ENCODE measurements at places on chromosomes 2 and 18.

DNA sequence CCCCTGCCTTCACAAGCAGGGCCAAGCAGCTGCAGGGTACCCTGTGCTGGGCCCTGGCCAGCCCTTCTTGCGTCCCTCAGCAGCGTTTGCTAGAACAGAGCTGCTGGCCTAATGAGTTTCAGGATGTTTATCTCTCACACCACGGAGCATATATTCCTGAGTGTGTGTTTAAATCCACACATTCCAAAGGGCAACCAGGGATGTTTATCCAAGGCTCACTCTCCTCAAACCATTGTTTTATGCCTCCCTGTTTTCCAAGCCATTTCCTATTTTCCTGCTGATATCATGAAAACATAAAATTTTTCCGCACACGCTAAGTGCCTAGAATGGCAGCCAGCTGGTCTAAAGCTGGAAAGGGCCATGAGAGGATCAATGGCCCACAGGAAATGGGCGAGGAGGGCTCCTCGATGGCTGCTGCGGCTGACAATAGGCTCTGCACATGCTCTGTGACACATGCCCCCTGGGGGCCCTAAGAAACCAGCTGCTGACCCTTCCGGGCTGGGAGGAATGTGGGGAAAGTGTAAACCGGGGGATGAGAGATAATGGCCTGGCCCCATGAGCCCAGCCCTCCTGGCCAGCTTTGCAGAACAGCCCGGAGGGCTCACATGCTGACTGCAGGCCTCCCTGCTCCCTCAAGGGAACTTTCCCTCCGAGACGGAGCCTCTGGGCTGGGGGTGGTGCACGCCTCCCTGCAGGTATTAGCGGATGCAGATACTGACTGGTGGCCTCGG lies 194.0 kb downstream of the NDUFA10 start:
- DNase-seq: no peak

DNA sequence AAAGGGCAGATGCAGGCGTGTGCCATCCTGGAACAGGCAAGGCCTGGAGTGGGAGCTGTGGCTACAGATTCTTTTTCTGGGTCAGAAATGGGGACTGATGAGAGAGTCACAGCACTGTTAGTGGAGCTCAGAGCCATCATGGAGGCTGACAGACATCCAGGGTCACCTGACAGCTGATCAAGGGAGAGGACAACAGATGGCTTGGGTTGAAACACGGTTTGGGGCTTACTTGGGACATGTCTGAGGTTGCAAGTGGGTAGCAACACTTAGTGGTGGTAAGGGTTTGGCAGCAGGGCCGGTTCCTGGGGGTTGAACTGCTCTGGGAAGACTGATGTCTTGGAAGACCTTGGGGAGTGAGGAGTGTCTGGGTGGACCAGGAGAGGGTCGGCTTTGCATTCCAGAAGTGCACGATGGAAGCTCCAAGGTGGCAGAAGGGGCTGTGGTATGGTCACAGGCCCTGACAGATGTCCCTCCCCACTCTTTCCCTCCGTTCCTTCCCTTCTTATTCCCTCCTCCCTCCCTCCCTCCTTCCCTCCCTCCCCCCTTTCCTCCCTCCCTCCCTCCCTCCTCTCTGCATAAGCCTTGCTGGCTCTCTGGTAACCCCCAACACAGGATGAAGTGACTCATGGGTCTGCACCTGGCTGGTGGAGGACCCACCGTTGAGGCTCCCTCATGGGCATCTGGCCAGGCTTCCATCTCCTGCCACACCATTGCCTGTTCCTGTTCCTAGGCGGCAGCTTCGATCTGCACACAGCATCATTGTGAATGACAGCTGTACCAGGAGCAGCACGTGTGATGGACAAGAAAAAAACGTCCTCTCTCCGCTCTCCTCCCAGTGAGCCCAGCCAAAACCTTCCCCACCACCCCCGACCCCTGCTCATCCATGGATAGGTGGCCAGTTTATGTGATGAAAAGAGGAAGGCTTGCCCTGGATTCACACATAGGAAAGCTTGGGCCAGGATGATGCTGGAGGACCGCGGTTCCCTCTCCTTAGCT lies 63.8 kb upstream of the RPL31 start:
- no peak for DNase-seq

GRCh38 chr2:8067784-8068336 lies 614.0 kb upstream of the ID2 start:
- DNase-seq: no peak

DNA sequence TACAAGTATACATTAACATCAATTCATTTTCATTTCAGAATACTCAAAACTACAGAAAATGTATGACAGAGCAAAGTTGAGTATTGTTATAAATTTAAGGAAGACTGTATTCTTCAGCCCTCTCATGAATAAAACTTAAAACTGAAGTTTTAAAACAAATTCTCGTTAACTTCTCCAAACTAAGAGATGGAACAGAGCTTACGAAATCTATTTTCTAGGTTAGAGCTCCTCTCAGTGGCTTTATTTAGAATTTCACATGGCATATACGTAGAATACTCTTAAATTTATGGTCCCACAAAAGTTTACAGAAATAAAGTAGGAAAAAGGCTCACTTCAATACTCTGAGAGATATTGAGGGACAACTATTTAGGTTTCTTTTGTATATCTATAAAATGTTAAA lies 612.1 kb downstream of the KCNJ3 start:
- DNase-seq: peak; percentile 3

DNA sequence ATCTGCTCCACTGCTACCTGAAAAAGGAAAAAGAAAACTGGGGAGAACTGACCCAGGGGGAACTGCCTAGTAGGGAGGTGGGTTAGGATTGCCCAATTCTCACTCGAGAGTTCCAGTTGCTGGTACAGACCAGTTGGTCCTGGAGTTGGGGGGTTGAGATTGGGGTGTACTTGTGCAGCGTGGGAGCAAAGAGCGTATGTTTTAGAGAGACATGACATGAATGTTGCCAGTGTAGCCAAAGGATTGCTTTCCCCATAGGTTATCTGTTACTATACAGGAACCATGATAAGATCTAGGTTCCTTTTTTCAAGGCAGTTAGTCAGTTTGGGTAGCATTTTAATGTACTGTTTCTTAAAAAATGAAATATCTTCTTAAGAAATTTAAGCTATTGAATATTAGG lies 68.6 kb downstream of the APLF start:
- no peak for DNase-seq

DNA sequence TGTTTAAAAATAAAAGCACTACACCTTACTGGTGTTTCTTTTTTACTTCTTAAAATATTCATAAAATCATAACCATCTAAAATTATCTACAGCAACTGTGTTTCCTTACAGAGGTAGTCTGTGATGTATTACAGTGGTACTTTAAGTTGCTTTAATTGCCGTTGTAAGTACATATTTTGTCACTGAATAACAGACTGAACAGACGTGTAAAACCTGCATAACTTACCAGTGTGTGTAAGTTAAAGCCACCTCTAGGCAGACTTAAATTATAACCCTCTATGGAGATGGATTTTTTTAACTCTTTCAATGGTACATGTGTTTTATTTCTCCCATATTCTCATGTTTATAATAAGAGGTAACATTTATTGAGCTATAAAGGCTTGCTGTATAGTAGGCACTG lies 166.8 kb downstream of the NR4A2 start:
- DNase-seq: no peak
